Muscle of leg (tissue), 16 donors: ENCODE measurements at places on chromosomes 11 and 22. TPM values are rescaled to one million over a fixed set of nuclear protein-coding genes. Genes with fewer than 3 reads are reported as not detected.
A peak's percentile ranks its signal among the peaks of the same experiment; 100 is the strongest.

CHADL gene
- total RNA-seq, result 4.7 TPM

DNA sequence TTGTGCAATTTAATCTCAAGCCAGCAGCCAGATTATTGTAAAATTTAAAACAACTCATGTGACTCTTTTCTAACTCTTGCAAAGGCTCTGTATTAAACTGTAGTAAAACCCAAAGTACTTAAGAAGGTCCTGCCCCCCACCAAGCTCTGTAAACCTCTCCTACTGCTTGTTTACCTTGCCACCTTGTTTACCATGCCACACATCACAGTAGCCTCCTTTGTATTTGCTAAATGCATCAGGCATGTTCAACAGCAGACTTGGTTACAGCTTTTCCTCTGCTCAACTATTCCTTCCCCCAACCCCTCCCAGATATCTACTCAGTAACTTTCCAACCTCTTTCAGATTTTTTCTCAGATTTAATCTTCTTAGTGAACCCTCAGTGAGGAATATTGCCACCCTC, 861.6 kb downstream of the METTL15 start:
- H3K27ac ChIP-seq, result no peak overlapping the region
- H3K4me3 ChIP-seq, result no peak overlapping the region
- no peaks in the 10 kb centered on the region for H3K36me3 ChIP-seq
- no peaks in the 10 kb centered on the region for H3K4me1 ChIP-seq

- no peak overlapping the region for H3K27ac ChIP-seq
- H3K4me3 ChIP-seq, result no peak overlapping the region
- H3K27me3 ChIP-seq, result peaks cover 2% of the 10 kb centered on the region
- peaks cover 18% of the 10 kb centered on the region for H3K4me1 ChIP-seq
- DNase-seq, result peak; percentile 92
Observed at GRCh38 chr11:92978271-92979111, 9.0 kb downstream of the MTNR1B start.

DNA sequence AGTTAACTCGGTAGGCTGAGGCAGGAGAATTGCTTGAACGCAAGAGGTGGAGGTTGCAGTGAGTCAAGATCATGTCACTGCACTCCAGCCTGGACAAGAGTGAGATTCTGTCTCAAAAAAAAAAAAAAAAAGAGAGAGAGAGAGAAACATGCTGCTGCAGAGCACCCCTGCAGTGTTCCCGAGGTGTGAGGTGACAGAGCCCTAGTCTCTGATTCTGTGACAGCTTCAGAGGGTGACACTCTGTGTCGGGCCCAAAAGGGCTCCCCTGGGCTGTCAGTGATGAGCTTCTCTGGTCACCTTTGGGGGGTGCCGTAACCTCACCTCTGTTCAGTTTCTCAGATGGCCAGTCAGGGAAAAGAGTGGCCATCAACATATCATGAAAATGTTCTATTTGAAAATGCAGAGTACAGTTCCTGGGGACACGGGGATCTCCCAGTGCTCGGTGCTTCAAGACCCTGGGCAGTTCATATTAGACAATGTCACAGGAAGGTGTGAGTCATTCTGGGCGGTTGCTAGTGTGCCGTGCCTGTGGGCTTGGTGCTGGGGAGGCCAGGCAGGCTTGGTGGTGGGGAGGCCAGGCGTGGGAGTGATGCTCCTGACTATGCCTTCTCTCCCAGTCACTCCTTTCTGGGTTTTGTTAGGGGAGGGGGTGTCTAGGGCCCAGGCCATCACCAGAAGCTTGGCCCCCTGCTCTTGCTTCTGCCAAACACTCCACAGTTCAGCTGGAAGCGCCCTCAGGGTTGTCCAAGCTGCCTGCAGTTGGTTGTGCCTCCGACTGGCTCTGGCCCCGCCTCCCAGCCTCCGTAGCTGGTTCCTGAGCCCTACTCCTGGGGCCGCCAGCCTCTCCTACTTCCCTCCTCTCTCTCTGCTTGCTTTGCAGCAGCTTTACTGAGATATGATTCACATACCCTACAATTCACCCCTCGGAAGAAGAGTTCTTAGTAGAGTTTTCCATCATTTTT, 52.5 kb upstream of the CLDN5 start:
- peak overlapping the region; percentile 55 for H3K27ac ChIP-seq
- H3K36me3 ChIP-seq, result no peaks in the 10 kb centered on the region
- peak; percentile 26 for DNase-seq

GRCh38 chr22:50186181-50186714, 535 bp downstream of the TRABD start:
- H3K27me3 ChIP-seq, result no peaks in the 10 kb centered on the region
- H3K27ac ChIP-seq, result no peak overlapping the region
- no peaks in the 10 kb centered on the region for H3K36me3 ChIP-seq
- H3K4me1 ChIP-seq, result peaks cover 53% of the 10 kb centered on the region
- H3K4me3 ChIP-seq, result peak overlapping the region; percentile 53
- no peak for DNase-seq

MUC6 gene
- not detected for total RNA-seq
